Activated T-helper 1 cell treated with anti-CD3 and anti-CD28 coated beads, Interleukin-12 subunit alpha, Interleukin-12 subunit beta, Interleukin-2, Interleukin-4 antibody, amounts not matched to agents 30 ng/mL and 10 ng/mL and 1 ng/mL, durations not matched to agents 14 hours and 24 hours and 36 hours (primary cell): ENCODE measurements at places on chromosomes 4 and X. TPM values are rescaled to one million over a fixed set of nuclear protein-coding genes. Genes with fewer than 3 reads are reported as not detected.

DNA sequence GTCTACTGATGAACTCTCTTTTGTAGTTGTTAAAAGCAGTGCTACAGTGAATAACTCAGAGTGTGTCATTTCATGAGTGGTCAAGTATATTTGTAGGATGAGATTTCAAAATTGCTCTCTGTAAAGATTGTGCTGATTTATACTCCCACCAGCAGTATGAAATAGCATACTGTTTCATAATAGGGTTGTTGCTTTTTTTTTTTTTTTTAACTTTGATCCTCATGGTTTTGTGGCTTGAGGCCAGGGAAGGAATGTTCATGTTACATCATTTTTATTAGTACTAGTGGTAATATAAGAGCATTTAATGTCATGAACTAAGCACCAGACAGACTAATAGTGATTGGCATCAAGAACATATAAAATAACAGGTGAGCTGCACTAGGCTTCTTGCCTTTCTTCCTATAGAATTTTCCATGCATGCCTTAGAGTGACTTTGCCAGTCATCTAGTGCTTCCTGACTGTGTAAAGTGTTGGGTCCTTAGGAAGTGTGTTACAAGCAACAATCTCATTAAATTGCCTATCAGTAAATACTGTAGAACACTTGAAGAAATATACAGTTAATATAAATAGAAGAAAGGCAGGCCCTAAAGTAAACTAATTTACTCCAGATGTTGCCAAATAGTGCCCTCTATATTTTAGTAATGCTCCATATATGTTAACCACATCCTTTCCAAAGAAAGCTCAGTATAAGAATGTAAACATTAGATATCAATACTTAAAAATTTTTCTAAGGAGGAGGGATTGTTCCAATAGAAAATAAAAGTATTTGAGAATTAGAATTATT is 38.6 kb upstream of the MSMO1 start:
- no peak for DNase-seq

- no peak for DNase-seq
These were observed 73.1 kb downstream of the FBXO8 start for GRCh38 chr4:174210354-174210753.

- DNase-seq = no peak
These were observed 112.1 kb upstream of the NWD2 start for GRCh38 chr4:37132351-37132974.

- no peak for DNase-seq
These were observed 61.0 kb downstream of the STX18 start for GRCh38 chr4:4480685-4481398.

- DNase-seq = no peak
These were observed 8.7 kb upstream of the ANK2 start for GRCh38 chr4:113040793-113041192.

DNA sequence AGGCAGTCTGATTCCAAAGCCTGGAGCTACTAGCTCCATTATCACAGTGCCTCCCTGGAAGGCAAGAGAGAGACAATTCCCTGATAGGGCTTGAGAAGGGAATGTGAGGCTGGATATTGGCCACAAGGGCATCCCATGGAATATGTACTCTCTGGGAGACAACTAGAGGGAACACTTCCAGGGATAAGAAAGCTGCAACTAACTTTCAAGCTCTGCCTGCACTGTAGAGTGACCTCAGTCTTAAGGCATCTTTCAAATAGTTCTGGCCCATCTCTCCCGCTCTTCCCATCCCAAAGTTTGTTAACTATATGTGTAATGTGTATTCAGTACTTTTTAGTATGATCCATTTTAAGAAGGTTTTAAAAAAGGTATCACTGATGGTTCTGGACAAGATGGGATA is 13.1 kb upstream of the RNF212 start:
- DNase-seq = no peak

DNA sequence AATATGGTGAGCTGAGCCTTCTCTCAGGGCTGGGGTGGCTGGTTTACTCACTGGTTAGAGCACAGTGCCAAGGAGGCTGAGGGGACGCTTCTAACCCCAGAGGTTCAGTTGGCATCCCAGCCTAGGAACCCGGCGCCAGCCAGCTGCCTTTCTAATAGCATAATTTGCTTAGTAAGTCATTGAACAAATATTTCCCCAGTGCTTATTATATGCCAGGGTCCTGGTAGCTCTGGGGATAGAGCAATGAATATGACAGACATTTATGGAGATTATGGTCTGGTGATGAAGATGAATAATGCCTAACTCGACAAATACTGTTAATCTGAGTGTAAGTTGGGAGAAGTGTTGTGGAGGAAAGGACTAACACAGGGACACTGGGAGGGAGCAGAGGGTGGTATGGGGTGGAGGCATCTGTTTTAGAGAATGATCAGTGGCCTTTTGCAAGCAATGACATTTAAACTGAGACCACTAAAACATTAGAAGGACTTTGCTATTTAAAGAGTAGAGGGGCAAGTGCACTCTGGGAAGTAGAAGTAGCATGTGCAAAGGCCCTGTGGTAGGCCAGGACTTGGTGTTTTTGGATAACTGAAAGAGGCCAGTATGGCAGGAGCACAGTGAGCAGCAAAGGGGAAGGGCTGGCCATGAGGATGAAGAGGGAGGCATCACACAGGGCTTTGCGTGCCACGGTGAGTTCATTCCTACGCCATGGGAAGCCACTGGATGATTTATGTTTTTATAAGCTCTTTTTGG is 71.9 kb downstream of the ATG4A start:
- no peak for DNase-seq

Gene GABRG1
- total RNA-seq = not detected in 2 replicates

Gene SPIN4
- 4.4 and 4.5 TPM in 2 replicates for total RNA-seq

Gene CT45A3
- not detected in 2 replicates for total RNA-seq
